ENCODE measurements at places on chromosomes 11 and 22.

DNA sequence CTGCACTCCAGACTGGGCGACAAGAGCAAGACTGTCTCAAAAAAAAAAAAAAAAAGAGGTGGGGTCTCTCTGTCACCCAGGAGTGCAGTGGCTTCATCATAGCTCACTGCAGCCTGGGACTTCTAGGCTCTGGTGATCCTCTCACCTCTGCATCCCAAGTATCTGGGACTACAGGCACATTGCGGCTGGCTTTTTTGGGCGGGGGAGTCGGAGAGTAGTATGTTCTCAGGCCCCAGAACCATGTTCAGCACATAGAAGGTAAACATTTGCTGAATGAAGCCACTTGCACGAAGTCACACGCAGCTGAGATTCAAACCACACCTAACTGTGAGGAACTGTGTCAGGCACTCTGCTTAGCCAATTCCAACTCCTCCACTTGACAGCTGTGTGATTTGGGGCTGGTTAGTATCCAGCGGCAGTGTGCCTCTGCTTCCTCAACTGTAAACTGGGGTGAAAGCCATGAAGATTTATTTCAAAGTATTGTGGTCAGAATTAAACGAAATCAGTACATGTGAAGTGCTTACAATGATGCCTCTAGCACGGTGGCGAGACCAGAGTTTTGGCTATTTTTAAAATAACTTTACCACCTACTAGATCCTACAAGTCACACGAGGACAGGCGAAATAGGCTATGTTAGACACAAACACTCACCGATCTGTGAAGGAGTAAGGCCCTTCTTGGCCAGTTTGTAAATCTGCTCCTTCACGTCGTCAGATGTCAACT lies 789 bp downstream of the RPS13 start:
- no peak for DNase-seq

GRCh38 chr22:44351685-44352377 lies 39.1 kb upstream of the SHISAL1 start:
- DNase-seq: no peak

- no peak for DNase-seq
These were observed 64.5 kb upstream of the LDLRAD3 start for GRCh38 chr11:35879361-35879760.

- DNase-seq: no peak
These were observed 54.9 kb downstream of the P4HA3 start for GRCh38 chr11:74256378-74257133.

DNA sequence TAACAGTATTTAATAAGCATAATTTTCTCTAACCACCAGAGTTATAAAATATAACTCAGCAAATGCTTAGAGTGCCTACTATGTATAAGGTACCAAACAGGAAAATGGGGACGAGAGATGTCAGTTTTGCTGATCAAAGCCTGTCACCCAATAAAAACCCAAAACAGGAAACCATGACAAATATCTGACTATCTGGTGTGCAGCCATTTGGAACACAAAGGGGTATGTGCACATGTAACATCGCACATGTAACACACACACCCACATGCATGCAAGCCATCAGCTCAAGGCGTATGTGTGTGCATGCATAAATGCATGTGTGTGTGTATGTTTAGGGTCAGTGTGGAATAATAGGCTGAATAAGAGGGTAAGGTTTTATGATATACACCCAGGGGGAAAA lies 64.2 kb downstream of the PRR5L start:
- no peak for DNase-seq

All from ascending aorta (tissue), 2 donors.